ENCODE measurements at places on chromosomes 5 and 9. TPM values are rescaled to one million over a fixed set of nuclear protein-coding genes. Genes with fewer than 3 reads are reported as not detected.

ACOT12 gene
- 5.1 TPM for total RNA-seq

PITX1 gene
- not detected for total RNA-seq

STING1 gene
- 9.9 TPM for total RNA-seq

PCDHGA7 gene
- total RNA-seq: 7.6 TPM

SMIM33 gene
- total RNA-seq: not detected

PCDHB16 gene
- 5.8 TPM for total RNA-seq

FLT4 gene
- total RNA-seq: 2.5 TPM

SAPCD2 gene
- 4.2 TPM for total RNA-seq

KIAA1958 gene
- 17.1 TPM for total RNA-seq

SDHA gene
- 81.9 TPM for total RNA-seq

MSMP gene
- not detected for total RNA-seq

PCDHB8 gene
- 8.1 TPM for total RNA-seq

TEX48 gene
- not detected for total RNA-seq

PTBP3 gene
- 66.9 TPM for total RNA-seq

ZDHHC11 gene
- 10.4 TPM for total RNA-seq
